ENCODE measurements at places on chromosomes 6 and 20.

GRCh38 chr20:52847731-52848359 is 124.3 kb upstream of the TSHZ2 start:
- DNase-seq: no peak

DNA sequence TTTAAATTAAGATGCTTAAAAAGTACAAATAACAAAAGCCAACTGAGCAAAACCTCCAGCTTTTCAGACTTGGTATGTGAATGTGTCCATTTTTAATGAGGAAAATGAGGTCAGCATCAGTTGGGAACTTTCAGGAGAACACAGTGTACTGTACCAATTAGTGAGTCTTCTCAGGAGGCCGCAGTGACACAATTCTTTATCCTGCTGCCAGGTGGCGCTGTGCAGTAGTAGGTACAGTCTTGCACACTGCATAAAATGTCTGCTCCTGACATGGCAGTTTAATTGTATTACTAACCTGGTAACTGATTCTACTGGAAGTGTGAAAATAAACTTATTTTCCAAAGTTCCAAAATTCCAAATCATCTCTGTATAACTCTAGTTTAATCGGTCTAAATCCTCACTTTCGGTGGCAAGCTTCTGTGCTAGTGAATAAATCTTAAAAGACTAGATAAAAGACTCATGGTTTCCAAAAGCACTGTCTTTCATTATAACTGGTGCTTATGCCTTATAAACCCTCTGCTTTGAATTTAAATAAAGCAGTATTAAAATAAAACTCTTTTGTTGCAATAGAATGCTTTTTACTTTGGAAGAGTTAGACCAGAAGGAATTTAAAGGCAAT is 214.8 kb upstream of the MMS22L start:
- DNase-seq: peak; percentile 65

DNA sequence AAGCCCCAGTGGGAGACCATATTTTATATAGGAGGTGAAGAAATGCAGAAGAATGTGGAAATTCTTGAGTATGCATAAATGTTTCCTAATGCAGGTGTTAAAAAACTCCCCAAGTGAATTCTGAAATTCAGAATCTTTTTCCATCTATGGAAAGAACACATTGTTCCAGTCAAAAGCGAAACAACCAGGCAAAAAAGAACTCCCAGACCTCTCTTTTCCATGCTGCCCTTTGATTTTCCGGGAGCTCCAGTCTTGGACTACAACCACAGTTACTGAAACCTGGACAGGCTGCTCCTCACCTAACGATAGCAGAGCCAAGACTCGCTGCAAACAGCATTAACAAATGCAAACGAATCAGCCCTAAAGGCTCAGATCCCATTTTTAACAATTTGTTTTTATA is 108.7 kb upstream of the CNKSR3 start:
- no peak for DNase-seq

GRCh38 chr6:157585274-157586087 is 204.5 kb downstream of the ZDHHC14 start:
- DNase-seq: no peak

GRCh38 chr6:25623879-25624278 is 28.1 kb upstream of the SCGN start:
- no peak for DNase-seq

GRCh38 chr20:63363013-63363957 is 2.1 kb upstream of the CHRNA4 start:
- no peak for DNase-seq

- DNase-seq: no peak
Observed at GRCh38 chr6:118768441-118768840, 117.0 kb upstream of the CEP85L start.
